Hepatocyte (in vitro differentiated cells): ENCODE measurements at places on chromosomes 3 and 15.
A peak's percentile ranks its signal among the peaks of the same experiment; 100 is the strongest.

DNA sequence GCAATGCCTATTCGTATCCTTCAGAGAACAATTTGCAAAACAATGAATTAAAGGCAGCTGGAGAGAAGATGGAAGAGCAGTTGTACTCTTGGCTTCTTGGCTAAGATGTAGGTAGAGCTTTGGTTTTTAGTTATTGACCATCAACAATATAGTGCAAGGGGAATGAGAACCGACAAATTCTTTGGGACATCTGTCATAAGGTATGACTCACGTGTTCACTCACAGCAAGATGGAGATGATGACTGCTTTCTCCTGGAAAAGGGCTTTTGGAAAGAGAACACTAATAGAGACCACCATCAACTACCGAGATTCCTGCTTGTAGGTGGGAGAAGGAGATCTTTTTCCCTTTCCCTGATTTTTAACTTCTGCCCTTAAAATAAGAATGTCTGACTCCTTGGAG lies 234.9 kb downstream of the NTRK3 start:
- H3K4me1 ChIP-seq = no peaks in the 10 kb centered on the region
- no peak overlapping the region for H3K27ac ChIP-seq
- DNase-seq = no peak
- H3K36me3 ChIP-seq = no peaks in the 10 kb centered on the region
- no peaks in the 10 kb centered on the region for H3K27me3 ChIP-seq
- no peak overlapping the region for H3K4me3 ChIP-seq

DNA sequence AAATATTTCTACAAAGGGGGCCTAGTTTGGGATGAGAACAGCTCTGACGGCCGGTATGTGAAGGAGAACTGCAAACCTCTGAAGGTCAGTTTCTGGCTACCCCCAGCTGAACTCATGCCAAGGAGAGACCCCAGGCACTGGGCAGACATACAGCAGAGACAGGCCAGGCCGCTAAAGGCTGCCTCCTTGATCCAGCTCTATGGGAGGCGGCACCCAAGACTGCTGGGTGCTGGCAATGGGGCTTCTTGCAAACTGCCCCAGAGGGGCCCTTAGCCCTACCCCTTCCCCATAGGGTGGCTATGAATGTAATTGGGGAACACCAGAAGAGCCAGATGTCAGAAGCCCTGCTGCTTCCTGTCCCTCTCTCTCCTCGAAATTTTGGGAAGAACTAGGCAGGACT lies 13.3 kb downstream of the CLK3 start:
- H3K4me3 ChIP-seq = no peak overlapping the region
- no peak overlapping the region for H3K27ac ChIP-seq
- no peaks in the 10 kb centered on the region for H3K27me3 ChIP-seq

- no peaks in the 10 kb centered on the region for H3K36me3 ChIP-seq
- H3K27ac ChIP-seq = no peak overlapping the region
- no peaks in the 10 kb centered on the region for H3K4me1 ChIP-seq
- H3K27me3 ChIP-seq = no peaks in the 10 kb centered on the region
These were observed 268.3 kb downstream of the ARRDC4 start for GRCh38 chr15:98228846-98229245.

GRCh38 chr3:194757647-194758061 lies 72.0 kb downstream of the FAM43A start:
- DNase-seq = no peak
- peaks cover 8% of the 10 kb centered on the region for H3K27me3 ChIP-seq
- H3K27ac ChIP-seq = no peak overlapping the region
- H3K4me1 ChIP-seq = no peaks in the 10 kb centered on the region
- H3K36me3 ChIP-seq = no peaks in the 10 kb centered on the region

GRCh38 chr15:66424963-66425612 lies 38.4 kb downstream of the MAP2K1 start:
- no peaks in the 10 kb centered on the region for H3K27me3 ChIP-seq
- no peaks in the 10 kb centered on the region for H3K36me3 ChIP-seq
- H3K4me3 ChIP-seq = no peak overlapping the region
- no peaks in the 10 kb centered on the region for H3K4me1 ChIP-seq
- DNase-seq = no peak
- H3K27ac ChIP-seq = no peak overlapping the region

GRCh38 chr3:182910936-182911781 lies 69.2 kb downstream of the DCUN1D1 start:
- no peak overlapping the region for H3K27ac ChIP-seq
- H3K4me3 ChIP-seq = no peak overlapping the region
- no peaks in the 10 kb centered on the region for H3K4me1 ChIP-seq
- H3K27me3 ChIP-seq = no peaks in the 10 kb centered on the region
- DNase-seq = no peak

GRCh38 chr3:44252332-44252959 lies 10.8 kb downstream of the TOPAZ1 start:
- H3K36me3 ChIP-seq = no peaks in the 10 kb centered on the region
- no peaks in the 10 kb centered on the region for H3K27me3 ChIP-seq
- no peak overlapping the region for H3K4me3 ChIP-seq
- no peak for DNase-seq
- no peaks in the 10 kb centered on the region for H3K4me1 ChIP-seq

- no peak overlapping the region for H3K27ac ChIP-seq
- no peaks in the 10 kb centered on the region for H3K36me3 ChIP-seq
- H3K27me3 ChIP-seq = no peaks in the 10 kb centered on the region
These were observed 63.5 kb downstream of the KAT2B start for GRCh38 chr3:20103731-20104130.

DNA sequence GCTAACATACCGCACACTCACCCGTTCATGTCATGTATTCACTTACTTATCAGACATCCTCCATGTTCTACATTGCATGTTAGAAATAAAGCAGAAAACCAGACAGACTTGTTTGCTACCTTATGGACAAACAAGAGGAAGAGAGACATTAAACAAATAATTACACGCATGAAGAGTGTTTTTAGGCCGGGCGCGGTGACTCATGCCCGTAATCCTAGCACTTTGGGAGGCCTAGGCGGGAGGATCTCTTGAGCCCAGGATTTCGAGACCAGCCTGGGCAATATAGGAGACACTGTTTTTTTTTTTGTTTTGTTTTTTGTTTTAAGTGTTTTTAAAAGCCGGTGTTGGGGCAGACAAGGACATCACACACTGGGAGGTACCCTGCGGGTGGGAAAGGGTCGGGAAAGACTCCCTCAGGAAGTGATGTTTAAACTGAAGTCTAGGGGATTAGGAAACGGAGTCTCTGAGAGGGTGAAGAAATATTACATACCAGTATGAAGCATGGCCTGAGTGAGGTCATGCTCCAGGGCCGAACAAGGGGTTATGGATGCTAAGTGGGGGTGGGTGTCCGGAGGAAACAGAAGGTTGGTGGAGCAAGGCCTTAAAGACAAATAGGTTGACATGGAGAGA lies 2.1 kb upstream of the USP3 start:
- H3K27me3 ChIP-seq = no peaks in the 10 kb centered on the region
- peak; percentile 34 for DNase-seq
- no peaks in the 10 kb centered on the region for H3K36me3 ChIP-seq
- no peak overlapping the region for H3K4me3 ChIP-seq
- peak overlapping the region; percentile 99 for H3K27ac ChIP-seq
- H3K4me1 ChIP-seq = peaks cover 40% of the 10 kb centered on the region

GRCh38 chr3:114709102-114709501 lies 415.3 kb downstream of the TIGIT start:
- H3K4me3 ChIP-seq = no peak overlapping the region
- H3K27ac ChIP-seq = no peak overlapping the region

DNA sequence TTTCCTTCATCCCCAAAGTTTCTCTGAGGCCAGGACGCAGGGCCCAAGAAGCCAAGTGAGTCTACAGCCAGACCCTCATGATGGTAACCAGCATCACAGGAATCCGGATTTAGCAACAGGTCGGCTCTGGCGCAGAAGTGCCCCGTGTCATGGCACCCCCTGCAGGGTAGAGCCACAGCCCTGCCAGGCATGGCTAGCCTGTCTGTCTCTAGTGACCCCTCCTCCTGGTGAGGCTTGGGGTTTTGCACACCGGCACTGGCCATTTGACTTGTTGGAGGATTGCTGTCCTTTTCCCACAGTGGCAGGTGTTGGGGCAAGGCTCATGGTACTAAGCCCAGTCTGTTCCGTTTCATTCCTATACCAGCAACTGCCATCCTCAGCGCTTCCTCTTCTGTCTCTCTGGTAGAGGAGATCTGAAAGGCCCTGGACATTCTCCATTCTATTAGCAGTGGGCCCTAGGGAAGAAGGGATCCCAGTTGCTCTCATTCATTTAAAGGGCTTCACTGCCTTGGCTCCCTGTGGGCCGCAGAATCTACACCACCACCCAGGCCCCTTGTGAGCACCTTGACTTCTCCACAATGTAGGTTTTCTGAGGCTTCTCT lies 9.4 kb upstream of the CHAC1 start:
- no peak overlapping the region for H3K27ac ChIP-seq
- no peaks in the 10 kb centered on the region for H3K27me3 ChIP-seq
- H3K4me3 ChIP-seq = no peak overlapping the region
- no peaks in the 10 kb centered on the region for H3K36me3 ChIP-seq

DNA sequence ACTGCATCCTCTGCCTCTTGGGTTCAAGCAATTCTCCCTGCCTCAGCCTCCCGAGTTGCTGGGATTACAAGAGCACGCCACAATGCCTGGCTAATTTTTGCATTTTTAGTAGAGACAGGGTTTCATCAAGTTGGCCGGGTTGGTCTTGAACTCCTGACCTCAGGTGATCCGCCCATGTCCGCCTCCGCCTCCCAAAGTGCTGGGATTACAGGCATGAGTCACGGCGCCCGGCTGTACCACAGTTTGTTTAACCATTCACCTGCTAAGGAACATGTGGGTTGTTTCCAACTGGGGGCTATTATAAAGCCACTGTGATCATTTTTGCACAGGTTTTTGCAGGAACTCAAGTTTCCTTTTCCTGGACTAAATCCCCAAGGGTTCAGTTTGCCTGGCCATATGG lies 123.2 kb upstream of the RAP2B start:
- no peaks in the 10 kb centered on the region for H3K36me3 ChIP-seq
- H3K4me1 ChIP-seq = no peaks in the 10 kb centered on the region
- DNase-seq = peak; percentile 11
- H3K27ac ChIP-seq = no peak overlapping the region
- H3K4me3 ChIP-seq = no peak overlapping the region

- H3K4me1 ChIP-seq = peaks cover 27% of the 10 kb centered on the region
- H3K27me3 ChIP-seq = no peaks in the 10 kb centered on the region
- peak; percentile 95 for DNase-seq
- H3K36me3 ChIP-seq = no peaks in the 10 kb centered on the region
These were observed 765 bp upstream of the MAPKAPK3 start for GRCh38 chr3:50616003-50616769.

DNA sequence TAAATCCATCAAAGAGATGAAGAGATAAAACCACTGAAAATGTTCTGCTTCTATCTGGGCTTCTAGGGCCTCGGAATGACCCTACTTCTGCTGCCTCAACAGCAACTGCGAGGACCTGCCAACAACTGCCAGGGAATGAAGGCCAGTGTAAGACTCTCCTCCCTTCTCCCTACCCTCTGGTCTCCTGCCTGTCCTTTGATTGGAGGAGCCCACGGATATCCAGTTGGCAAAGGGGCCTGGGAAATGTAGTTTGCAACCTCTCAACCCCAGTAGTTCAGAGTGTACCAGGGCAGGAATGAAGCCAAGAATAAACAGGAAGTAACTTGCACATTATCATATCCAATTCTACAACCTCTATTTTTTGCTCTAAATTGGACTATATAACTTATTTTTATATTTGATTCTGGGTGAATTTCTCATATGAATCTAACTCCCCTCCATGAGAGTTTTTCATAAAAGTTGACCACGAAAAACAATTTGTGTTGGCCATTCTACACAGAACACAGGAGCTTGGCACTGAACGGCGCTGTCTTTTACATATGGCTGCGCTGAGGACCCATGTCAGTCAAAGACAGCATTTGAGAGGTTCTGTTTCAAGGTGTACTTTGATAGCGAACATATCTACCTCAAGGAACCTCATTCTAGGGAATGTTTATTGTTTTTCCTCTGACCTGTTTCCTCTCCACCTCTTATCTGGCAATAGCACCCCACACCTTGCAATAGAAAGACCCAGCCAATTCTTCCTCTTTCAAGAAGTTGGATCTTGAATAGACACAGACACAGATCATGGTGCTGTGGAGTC lies 91.1 kb upstream of the RNF7 start:
- no peak overlapping the region for H3K27ac ChIP-seq

GRCh38 chr3:149152420-149152819 lies 23.0 kb downstream of the HPS3 start:
- H3K27me3 ChIP-seq = no peaks in the 10 kb centered on the region
- no peak overlapping the region for H3K4me3 ChIP-seq
- no peak overlapping the region for H3K27ac ChIP-seq
- no peaks in the 10 kb centered on the region for H3K36me3 ChIP-seq
- H3K4me1 ChIP-seq = no peaks in the 10 kb centered on the region
- DNase-seq = no peak

DNA sequence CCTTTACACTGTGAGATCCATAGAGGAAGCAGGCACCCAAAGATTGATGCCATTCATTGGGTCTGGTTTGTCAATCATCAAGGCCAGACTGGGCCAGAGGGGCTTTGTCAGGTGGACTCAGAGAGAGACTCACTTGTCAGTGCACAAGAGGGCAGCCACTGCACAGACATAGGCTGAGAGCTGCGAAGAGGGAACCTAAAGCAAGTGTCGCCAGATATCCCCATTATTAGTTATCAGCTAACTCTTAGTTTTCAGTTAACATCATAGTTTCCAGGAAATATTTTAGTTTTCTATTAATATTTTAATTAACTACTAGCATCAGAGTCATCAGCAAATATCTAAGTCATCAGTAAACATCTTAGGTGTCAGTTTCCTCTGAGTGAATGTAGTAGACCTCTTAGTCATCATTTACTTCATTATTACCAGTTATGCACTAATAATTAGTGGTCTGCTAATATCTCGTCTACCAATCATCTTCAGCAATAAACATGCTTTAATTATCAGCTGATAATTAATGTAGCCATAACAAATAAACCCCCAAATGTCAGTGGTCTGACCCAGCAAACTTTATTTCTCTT lies 41.7 kb upstream of the LIMD1 start:
- H3K27me3 ChIP-seq = no peaks in the 10 kb centered on the region
- no peak overlapping the region for H3K4me3 ChIP-seq
- peak overlapping the region; percentile 10 for H3K27ac ChIP-seq
- DNase-seq = no peak
- no peaks in the 10 kb centered on the region for H3K36me3 ChIP-seq
- H3K4me1 ChIP-seq = peaks cover 32% of the 10 kb centered on the region

- H3K27me3 ChIP-seq = no peaks in the 10 kb centered on the region
- no peaks in the 10 kb centered on the region for H3K36me3 ChIP-seq
- no peak overlapping the region for H3K27ac ChIP-seq
- no peak overlapping the region for H3K4me3 ChIP-seq
- H3K4me1 ChIP-seq = peaks cover 15% of the 10 kb centered on the region
These were observed 117.8 kb downstream of the WNT5A start for GRCh38 chr3:55369141-55369847.

DNA sequence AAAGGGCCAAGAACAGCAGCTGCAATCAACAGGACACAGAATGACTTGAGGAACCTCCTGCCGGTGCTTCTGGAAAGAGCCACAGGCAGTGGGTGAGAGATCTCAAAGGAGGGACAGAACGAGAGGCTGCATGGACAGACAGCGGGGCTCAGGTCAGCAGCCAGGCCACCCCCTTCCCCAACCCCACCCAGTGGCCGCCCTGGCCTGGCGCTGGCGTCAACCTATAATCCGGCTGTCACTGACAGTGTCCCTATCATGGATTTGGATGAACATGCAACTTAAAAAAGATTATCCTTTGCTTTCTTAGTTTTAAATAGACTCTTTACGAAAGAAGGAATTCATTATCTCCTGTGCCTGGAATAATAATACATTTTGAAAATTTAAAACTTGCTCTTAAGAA lies 54.1 kb downstream of the TRPM1 start:
- DNase-seq = no peak
- H3K4me1 ChIP-seq = no peaks in the 10 kb centered on the region
- no peak overlapping the region for H3K27ac ChIP-seq
- H3K27me3 ChIP-seq = no peaks in the 10 kb centered on the region

GRCh38 chr15:33656168-33656567 lies 312.1 kb upstream of the CHRM5 start:
- no peaks in the 10 kb centered on the region for H3K36me3 ChIP-seq
- no peak overlapping the region for H3K27ac ChIP-seq
- no peak for DNase-seq
- H3K4me1 ChIP-seq = no peaks in the 10 kb centered on the region
- H3K4me3 ChIP-seq = no peak overlapping the region
